T-cell (primary cell): ENCODE measurements at places on chromosomes 6 and 20. TPM values are rescaled to one million over a fixed set of nuclear protein-coding genes. Genes with fewer than 3 reads are reported as not detected.
A peak's percentile ranks its signal among the peaks of the same experiment; 100 is the strongest.

The SIM1 gene
- total RNA-seq = not detected

- no peak for DNase-seq
Measured at GRCh38 chr6:75285283-75285639, 669 bp upstream of the TMEM30A start.

DNA sequence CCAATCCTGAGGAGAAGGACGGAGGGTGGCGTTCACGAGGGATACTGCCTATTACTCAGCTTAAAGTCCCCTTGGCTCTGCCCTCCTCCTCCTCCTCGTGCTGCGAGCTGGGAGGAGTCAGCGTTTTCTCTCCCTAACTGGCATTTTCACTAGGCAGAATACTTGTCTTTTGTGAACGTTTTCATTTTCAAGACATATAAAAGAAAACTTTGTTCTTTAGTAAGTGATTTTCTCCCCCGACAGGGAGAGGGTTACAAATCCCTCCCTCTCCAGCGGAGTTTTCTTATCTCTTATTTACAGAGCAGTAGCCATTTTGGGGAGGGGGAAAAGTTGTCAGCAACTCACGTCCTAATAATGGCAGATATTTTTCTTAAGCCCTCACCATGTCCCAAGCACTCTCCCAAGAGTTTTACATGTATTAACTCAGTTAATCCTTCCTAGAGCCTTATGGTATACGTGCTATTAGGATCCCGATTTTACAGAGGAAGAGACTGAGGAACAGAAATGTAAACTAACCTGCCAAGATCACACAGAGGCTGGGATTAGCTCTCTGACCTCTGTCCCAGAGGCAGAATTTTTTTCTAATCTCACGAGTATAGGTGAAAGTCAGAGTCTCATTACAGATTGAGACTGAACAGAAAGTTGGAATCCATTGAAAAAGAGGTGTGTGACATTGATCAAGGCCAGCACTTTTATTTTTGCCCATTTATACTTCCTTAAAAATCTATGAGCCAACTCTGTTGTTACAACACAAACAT, 30.0 kb upstream of the ZNF217 start:
- no peak for DNase-seq

The POPDC3 gene
- total RNA-seq = not detected

The KIAA1755 gene
- not detected for total RNA-seq

The C6orf58 gene
- not detected for total RNA-seq

DNA sequence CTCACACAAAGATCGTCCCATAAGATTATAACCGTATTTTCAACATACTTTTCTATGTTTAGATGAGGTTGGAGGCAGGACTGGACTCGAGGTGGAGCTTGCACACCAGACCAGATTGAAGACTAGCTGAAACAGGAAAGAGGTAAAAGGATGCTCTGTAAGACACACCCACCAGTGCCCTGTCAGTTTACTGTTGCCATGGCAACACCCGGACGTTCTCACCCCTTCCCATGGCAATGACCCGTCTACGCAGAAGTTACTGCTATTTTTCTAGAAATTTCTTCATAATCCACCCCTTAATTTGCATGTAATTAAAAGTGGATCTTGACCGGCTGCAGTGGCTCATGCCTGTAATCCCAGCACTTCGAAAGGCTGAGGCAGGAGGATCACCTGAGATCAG, 13.6 kb upstream of the SRSF6 start:
- no peak for DNase-seq

GRCh38 chr20:41135187-41135887, 2.0 kb upstream of the PLCG1 start:
- DNase-seq = peak; percentile 50

GRCh38 chr6:6629402-6629801, 40.9 kb downstream of the LY86 start:
- DNase-seq = no peak

- DNase-seq = no peak
Measured at GRCh38 chr20:8148501-8148900, 16.4 kb downstream of the PLCB1 start.

The DDX43 gene
- 0.90 TPM for total RNA-seq

DNA sequence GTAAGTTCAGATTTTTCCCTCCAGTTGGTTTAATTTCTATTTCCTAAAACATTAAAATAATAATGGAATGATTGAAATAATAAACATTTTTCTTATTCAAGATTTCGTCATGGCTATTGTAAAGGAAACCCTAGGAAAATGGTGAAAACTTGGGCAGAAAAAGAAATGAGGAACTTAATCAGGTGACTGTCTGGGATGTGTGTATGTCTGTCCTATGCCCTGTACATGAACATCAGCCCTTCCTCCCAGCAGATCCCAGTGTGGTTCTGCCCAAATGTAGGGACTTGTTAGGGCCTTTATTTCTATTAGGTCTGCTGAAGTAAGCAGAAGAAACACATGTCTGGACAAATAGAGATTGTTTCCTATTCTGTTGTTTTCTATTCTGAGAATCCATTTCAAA, 13.1 kb downstream of the RIOK1 start:
- no peak for DNase-seq

- no peak for DNase-seq
Measured at GRCh38 chr6:126054258-126054702, 67.9 kb downstream of the TRMT11 start.

GRCh38 chr20:13758884-13759283, 25.8 kb downstream of the ESF1 start:
- DNase-seq = no peak

- no peak for DNase-seq
Measured at GRCh38 chr6:45743028-45743615, 272.5 kb downstream of the CLIC5 start.

DNA sequence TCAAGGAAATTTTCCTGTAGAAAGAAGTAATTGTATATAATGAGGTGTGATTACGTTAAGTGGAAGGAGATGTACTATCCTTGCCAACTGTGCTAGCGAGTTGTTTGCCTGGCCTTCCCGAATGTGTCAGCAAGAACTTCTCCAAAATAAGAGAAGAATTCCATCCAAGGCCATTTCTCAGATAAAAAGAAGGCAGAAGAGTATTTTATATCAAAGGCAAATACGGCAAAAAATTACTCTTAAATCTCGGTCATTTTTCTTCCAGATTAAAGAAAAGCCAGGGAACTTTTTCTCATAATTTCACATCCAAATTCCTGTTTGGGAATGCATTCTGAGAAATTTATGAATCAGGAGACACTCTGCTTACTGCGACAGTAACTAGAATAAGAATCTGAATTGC, 290.6 kb downstream of the CBLN4 start:
- DNase-seq = no peak

The C6orf132 gene
- 0.10 TPM for total RNA-seq

- no peak for DNase-seq
Measured at GRCh38 chr6:41688256-41688965, 47.0 kb downstream of the TFEB start.

The TAGAP gene
- 210 TPM for total RNA-seq

The RAET1L gene
- not detected for total RNA-seq

DNA sequence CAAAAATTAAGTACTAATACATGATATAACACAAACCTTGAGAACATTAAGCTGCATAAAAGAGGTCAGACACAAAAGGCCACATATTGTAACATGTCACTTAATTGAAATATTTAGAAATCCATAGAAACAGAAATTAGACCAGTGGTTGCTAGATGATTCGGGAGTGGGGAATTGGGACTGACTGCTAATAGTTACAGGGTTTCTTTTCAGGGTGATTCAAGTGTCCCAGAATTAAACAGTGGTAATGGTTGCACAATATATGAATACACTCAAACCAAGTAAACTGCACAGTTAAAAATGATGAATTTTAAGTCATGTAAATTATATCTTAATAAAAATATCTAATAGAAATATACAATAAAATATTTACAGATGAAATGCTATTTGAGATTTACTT, 174.5 kb downstream of the WDR27 start:
- DNase-seq = no peak

The BEND6 gene
- not detected for total RNA-seq

- DNase-seq = no peak
Measured at GRCh38 chr6:119443993-119444641, 94.6 kb upstream of the MAN1A1 start.

GRCh38 chr6:13614126-13614925, 809 bp upstream of the NOL7 start:
- DNase-seq = no peak

- DNase-seq = no peak
Measured at GRCh38 chr6:119322034-119322433, 27.5 kb downstream of the MAN1A1 start.

The PTK6 gene
- total RNA-seq = 0.22 TPM

- DNase-seq = no peak
Measured at GRCh38 chr6:125612345-125612846, 137.0 kb upstream of the HEY2 start.

DNA sequence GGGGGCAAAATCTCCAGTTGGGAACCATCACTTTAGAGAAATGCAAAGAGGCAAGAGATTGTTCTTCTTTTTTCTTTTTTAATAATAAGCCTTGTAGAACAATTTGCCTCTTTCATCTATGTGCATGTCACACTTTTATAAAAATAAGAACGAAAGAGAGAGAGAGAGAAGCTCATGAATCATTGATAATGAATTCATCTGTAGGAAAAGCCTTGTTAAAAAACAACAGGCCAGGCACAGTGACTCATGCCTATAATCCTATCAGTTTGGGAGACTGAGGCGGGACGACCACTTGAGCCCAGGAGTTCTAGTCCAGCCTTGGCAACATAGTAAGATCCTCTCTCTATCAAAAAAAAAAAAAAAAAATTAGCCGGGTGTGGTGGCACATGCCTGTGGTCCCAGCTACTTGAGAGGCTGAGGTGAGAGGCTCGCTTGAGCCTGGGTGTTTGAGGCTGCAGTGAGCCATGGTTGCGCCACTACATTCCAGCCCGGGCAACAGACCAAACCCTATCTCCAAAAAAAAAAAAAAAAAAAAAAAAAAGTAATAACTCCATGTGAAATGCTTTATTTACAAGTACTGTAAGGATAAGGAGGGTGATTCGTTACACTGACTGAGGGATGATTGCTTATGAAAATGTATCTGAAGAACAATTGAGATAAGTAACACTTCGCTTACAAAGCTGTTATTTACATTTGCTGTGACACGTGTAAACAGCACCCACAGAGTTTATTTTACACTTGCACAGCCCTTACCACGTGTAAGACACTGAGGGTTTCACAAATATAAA, 6.0 kb downstream of the CCN5 start:
- no peak for DNase-seq
